ENCODE measurements at places on chromosomes 2 and 18. TPM values are rescaled to one million over a fixed set of nuclear protein-coding genes. Genes with fewer than 3 reads are reported as not detected.

Gene DHRS9
- not detected for total RNA-seq

Gene BMP10
- total RNA-seq: not detected

Gene FSIP2
- total RNA-seq: 0.22 TPM

Gene NPAS2
- 14.4 TPM for total RNA-seq

Gene ABCG8
- total RNA-seq: not detected

Gene PPM1B
- 35.1 TPM for total RNA-seq

Gene MAPK4
- total RNA-seq: not detected

Gene CCT7
- total RNA-seq: 604 TPM

Gene WDR43
- total RNA-seq: 166 TPM

Gene HS6ST1
- 11.9 TPM for total RNA-seq

Gene METAP1D
- 6.6 TPM for total RNA-seq

Gene CUL3
- total RNA-seq: 63.0 TPM

Gene RAD51AP2
- not detected for total RNA-seq

Gene IL18R1
- total RNA-seq: 0.33 TPM

Gene RESP18
- total RNA-seq: not detected
